ENCODE measurements at places on chromosomes 5 and 9. TPM values are rescaled to one million over a fixed set of nuclear protein-coding genes. Genes with fewer than 3 reads are reported as not detected.

DNA sequence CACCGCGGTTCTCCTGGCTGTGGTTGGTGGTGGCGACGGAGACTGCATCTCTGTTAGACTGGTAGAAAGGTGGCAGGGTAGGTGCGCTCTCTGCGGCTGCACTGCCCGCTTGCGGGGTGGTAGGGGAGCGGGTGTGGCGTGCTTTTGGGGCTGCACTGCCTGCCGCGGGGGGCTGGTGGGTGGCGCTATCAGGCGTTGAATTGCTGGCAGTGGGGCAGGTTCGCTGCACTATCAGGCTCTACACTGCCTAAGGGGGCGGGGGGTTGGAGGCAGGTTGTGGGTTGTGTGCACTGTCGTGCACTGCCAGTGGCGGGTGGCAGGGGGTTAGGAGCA lies 21.0 kb upstream of the TRIM52 start:
- H3K27me3 ChIP-seq: no peaks in the 10 kb centered on the region
- H3K27ac ChIP-seq: no peak overlapping the region
- no peak overlapping the region for H3K4me3 ChIP-seq
- DNase-seq: no peak

DNA sequence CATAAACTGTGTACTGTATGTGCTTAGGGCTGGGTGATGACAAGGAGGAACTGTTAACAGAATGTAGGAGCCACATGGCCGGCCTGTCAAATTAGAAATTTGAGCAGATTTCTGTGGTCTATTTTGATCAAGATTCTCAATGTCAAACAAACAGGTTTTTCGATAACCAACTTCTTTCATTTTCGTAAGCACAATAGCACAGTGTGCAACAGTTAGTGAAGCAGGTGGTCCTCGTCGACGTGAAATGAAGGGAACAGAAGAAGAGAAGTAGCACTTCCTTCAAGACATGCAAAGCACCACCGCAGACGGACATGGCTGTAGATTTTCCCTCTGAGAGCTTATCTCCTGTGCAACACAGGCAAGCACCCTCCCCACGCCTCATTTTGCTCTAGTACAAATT lies 252.1 kb downstream of the CRB2 start:
- no peak overlapping the region for H3K4me3 ChIP-seq
- peaks cover 2% of the 10 kb centered on the region for H3K36me3 ChIP-seq
- no peak for DNase-seq
- H3K27ac ChIP-seq: no peak overlapping the region
- no peaks in the 10 kb centered on the region for H3K27me3 ChIP-seq

- DNase-seq: no peak
- no peaks in the 10 kb centered on the region for H3K27me3 ChIP-seq
- no peaks in the 10 kb centered on the region for H3K36me3 ChIP-seq
Observed at GRCh38 chr5:15365070-15365469, 134.9 kb upstream of the FBXL7 start.

DNA sequence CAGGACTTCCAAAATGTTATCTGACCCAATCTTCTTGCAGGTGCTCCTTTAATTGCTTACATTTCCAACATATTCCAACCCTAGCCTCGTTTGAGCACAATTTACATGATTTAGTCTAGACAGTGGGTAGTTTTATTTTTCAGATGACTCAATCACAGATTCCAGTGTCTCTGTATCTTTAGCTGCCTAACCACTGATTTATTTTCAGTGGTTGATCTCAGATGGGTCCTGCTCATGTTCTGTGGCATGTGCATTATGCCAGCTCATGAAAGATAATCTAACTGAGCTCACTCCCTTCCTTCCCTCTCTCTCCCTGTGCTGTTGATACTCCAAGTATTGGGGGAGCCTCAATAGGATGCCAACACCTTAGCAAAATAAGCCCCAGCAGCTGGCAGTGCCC lies 106.1 kb upstream of the ICE1 start:
- no peaks in the 10 kb centered on the region for H3K27me3 ChIP-seq
- no peaks in the 10 kb centered on the region for H3K4me1 ChIP-seq
- DNase-seq: no peak
- H3K4me3 ChIP-seq: no peak overlapping the region
- H3K36me3 ChIP-seq: no peaks in the 10 kb centered on the region
- H3K27ac ChIP-seq: no peak overlapping the region

GRCh38 chr9:130140706-130141105 lies 31.5 kb upstream of the NCS1 start:
- DNase-seq: no peak
- peaks cover 33% of the 10 kb centered on the region for H3K4me1 ChIP-seq
- H3K4me3 ChIP-seq: no peak overlapping the region
- H3K27me3 ChIP-seq: peaks cover 6% of the 10 kb centered on the region
- H3K27ac ChIP-seq: no peak overlapping the region

DNA sequence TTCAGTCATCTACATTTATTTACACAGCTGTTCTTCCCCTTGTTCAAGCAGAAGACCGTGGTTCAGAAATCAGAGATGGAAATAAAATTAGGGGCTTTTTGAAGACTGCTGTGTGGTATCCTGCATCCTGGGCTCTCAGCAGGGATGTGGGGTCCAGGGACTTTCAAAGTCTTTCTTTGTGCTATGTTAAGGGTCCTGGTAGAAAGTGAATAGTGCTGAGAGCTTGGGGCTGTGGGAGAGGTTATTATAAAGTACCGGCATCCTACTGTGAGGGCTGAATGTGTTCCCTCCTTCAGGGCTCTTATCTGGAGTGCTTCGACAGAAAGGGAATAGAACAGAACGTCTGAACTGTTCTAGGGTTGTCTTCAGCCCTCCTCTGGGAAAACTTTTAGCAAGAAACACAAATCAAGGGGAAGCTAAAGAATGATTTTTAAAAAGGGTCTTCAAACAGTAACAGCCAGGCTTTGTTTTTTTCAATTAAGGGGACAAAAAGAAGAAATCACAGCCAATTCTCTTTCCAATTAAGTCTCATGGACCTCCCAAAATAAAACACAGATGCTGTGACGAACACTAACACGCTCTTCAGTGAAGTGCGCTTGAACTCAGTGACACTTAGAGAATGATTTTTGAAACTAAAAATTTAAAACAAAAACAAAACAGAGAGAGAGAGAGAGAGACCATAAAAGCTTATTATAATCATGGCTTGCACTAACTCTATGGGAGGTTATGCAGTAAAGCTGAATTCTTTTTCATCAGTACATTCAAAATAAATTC lies 15.7 kb upstream of the SLC1A3 start:
- DNase-seq: no peak
- H3K4me1 ChIP-seq: no peaks in the 10 kb centered on the region
- H3K4me3 ChIP-seq: no peak overlapping the region
- no peaks in the 10 kb centered on the region for H3K36me3 ChIP-seq

DNA sequence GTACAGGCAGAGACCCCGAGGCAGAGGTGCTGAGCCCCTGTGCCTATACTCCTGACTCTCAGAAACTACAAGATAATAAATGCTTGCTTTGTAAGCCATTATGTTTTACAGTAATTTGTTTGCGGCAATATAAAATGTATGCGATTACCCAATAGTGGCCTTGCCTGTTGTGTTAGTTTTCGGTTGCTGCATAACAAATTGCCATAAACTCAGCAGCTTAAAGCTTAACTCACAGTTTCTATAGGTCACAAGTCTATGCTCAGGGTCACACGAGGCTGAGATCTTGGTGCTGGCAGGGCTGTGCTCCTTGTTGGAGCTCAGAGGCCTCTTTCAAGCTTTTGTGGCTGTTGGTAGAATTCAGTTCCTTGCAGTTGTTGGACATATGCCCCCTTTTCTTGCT lies 114.8 kb downstream of the COL23A1 start:
- no peak overlapping the region for H3K27ac ChIP-seq
- no peaks in the 10 kb centered on the region for H3K36me3 ChIP-seq
- H3K4me1 ChIP-seq: no peaks in the 10 kb centered on the region
- no peak for DNase-seq
- no peaks in the 10 kb centered on the region for H3K27me3 ChIP-seq

- H3K27ac ChIP-seq: no peak overlapping the region
- H3K36me3 ChIP-seq: peaks cover 22% of the 10 kb centered on the region
- H3K4me3 ChIP-seq: no peak overlapping the region
- H3K4me1 ChIP-seq: no peaks in the 10 kb centered on the region
- H3K27me3 ChIP-seq: no peaks in the 10 kb centered on the region
Observed at GRCh38 chr5:151470439-151470838, 23.0 kb downstream of the SLC36A1 start.

DNA sequence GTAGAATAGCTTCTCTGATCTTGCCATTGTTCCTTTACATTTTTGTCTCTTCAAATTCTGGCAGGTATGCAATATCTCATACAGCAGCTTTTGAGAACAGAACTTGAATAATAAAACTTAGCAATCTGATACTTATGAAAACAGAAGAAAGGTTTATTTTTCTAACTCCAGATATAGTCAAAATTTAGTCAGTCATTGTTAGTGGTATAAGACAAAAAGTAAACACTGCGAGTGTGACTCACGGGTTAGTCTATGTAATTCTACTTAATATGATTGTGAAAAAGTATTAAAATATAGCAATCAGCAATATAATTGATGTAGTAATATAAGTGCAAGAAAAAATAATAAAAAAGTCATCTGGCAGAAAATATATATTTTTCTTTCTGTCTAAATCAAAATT lies 910.4 kb downstream of the DNAH5 start:
- no peaks in the 10 kb centered on the region for H3K27me3 ChIP-seq
- H3K4me1 ChIP-seq: no peaks in the 10 kb centered on the region
- H3K4me3 ChIP-seq: no peak overlapping the region

DNA sequence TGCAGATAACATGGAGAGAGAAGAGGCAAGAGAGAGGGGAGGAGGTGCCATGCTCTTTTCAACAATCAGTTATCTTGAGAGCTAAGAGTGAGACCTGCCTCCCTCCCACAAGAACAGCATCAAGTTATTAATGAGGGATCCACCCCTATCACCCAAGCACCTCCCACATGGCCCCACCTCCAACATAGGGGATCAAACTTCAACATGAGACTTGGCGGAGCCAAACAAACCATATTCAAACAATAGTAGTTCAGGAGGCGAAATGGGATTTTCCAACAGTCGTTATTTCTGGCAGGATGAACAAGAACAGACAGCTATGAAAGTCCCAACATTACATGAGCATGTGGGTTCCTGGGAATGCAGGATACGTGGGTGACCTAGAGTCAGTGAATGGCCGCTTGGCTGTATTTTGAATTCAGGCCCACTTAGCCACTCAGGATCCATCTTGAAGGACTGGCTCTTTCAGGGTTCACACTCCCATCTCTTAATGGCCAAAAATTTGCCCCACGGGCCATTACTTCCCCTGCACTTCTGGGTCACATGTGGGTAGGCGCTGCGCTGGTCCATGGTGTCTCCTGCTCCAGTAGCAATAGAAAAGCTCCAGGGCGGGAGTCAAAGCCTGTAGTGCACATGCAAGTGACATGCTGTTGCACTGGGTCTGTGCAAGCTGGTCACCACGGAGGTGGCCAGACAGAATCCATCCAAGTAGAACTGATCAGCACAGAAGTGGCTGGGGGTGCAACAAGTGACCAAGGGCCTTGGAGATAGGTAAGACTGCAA lies 7.1 kb upstream of the FAF2 start:
- no peak overlapping the region for H3K27ac ChIP-seq
- DNase-seq: no peak
- H3K36me3 ChIP-seq: no peaks in the 10 kb centered on the region
- peaks cover 10% of the 10 kb centered on the region for H3K4me1 ChIP-seq

GRCh38 chr5:102536323-102536928 lies 37.6 kb upstream of the SLCO6A1 start:
- no peaks in the 10 kb centered on the region for H3K4me1 ChIP-seq
- no peaks in the 10 kb centered on the region for H3K27me3 ChIP-seq
- H3K4me3 ChIP-seq: no peak overlapping the region
- no peaks in the 10 kb centered on the region for H3K36me3 ChIP-seq
- DNase-seq: no peak
- no peak overlapping the region for H3K27ac ChIP-seq

- no peak overlapping the region for H3K4me3 ChIP-seq
- H3K27me3 ChIP-seq: no peaks in the 10 kb centered on the region
- no peak for DNase-seq
- no peaks in the 10 kb centered on the region for H3K36me3 ChIP-seq
- H3K27ac ChIP-seq: no peak overlapping the region
Observed at GRCh38 chr5:136296846-136297245, 68.5 kb downstream of the TRPC7 start.

DNA sequence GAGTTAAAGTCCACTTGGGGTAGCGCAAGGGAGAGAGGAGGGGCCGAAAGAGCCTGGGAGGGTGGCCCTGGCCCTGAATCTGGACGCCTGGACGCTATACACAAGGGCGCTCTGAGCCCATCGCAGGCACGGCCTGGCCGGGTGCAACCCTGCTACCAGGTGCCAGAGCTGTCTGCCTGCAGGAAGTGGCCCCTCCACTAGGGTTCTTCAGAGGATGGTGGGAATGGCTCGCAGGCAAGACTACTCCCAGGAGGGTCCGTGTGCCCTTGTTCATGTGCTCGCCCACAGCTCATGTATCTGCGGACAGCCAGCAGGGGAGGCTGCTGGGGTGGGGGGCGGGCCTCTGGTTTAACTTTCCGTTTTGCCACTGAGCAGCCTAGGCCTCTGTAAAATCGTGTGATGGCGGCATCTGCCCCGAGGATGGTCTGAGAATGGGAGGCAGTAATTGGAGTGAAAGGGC lies 1.4 kb upstream of the NKD2 start:
- no peak overlapping the region for H3K27ac ChIP-seq
- H3K36me3 ChIP-seq: no peaks in the 10 kb centered on the region
- DNase-seq: no peak
- peaks cover 41% of the 10 kb centered on the region for H3K4me1 ChIP-seq

GRCh38 chr5:150419630-150420270 lies 7.0 kb upstream of the CD74 start:
- H3K4me1 ChIP-seq: peaks cover 4% of the 10 kb centered on the region
- H3K27me3 ChIP-seq: no peaks in the 10 kb centered on the region
- no peak overlapping the region for H3K4me3 ChIP-seq
- H3K36me3 ChIP-seq: no peaks in the 10 kb centered on the region
- H3K27ac ChIP-seq: no peak overlapping the region

DNA sequence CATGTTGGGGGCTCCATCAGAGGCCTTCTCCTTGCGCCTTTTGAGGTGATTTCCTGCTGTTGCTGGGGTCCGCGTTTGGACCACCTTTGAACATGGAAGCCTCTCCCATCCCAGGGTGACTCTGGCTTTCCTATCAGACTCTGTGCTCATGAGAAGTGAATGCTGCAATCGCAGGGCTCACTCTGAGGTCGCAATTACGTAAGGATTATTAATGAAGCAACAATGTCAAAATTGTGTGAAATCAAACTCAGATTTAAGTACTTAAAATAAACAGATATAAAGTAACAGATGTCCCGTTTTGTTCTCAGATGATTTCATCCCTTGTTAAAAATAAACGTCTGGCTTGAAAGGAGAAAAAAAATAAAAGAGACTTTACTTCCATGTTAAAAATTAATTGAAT lies 634.2 kb downstream of the BNC2 start:
- H3K4me3 ChIP-seq: no peak overlapping the region
- no peaks in the 10 kb centered on the region for H3K27me3 ChIP-seq
- H3K4me1 ChIP-seq: no peaks in the 10 kb centered on the region
- H3K27ac ChIP-seq: no peak overlapping the region
- no peaks in the 10 kb centered on the region for H3K36me3 ChIP-seq
- DNase-seq: no peak

- H3K4me3 ChIP-seq: no peak overlapping the region
- no peaks in the 10 kb centered on the region for H3K36me3 ChIP-seq
- H3K27me3 ChIP-seq: no peaks in the 10 kb centered on the region
Observed at GRCh38 chr5:108061941-108062340, 320.0 kb downstream of the FBXL17 start.

The C8G gene
- total RNA-seq: not detected

The TAF11L10 gene
- total RNA-seq: not detected

The DMRTA1 gene
- not detected for total RNA-seq

The ROR2 gene
- not detected for total RNA-seq

Data from CD4-positive, alpha-beta T cell (primary cell).